NCI-H748 treated with DMSO at 0.1 percent for 48 hours (cell line): ENCODE measurements at places on chromosomes 1 and 21.

DNA sequence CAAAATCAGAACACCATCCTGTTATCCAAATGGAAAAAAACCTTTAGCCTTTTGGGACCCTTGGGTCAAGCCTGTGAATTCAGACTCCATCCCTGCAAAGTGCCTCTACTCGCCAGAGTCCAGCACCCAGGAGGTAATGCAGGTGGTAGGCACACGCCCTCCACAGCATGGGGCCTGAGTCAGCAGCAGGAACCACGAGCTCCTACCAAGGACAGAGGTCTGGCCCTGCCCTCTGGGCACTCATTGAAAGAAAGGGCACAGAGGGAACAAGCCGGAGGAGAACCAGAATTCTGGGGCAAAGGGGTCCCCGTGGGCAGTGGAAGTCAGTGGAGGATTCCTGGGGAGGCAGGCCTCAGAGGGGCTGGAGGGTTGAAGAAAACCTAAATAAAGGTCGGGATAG lies 438.1 kb downstream of the NPHP4 start:
- DNase-seq, result no peak

- no peak for DNase-seq
Observed at GRCh38 chr1:3570066-3570986, 41.0 kb downstream of the MEGF6 start.

- DNase-seq, result no peak
Observed at GRCh38 chr21:37145635-37146111, 72.6 kb downstream of the TTC3 start.

- DNase-seq, result no peak
Observed at GRCh38 chr1:11407301-11407994, 71.5 kb upstream of the DISP3 start.

DNA sequence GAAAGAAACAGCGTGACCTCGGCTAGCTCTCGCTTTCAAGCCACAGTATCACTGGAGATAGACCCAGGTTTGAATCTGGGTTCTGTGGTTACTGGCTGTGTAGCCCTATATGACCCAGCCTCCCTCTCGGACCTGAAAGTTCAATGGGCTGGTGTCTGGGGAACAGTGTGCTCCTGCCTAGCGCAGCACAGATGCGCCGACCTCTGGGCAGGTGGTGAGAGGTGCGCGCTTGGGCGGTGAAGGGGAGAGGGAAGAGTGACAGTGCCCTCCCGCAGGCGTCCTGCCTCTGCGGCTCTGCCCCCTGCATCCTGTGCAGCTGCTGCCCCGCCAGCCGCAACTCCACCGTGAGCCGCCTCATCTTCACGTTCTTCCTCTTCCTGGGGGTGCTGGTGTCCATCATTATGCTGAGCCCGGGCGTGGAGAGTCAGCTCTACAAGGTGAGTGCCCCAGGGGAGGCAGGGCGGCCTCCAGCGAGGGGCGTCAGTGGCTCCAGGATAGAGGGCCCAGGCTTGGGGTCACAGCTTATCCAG lies 10.5 kb downstream of the SERINC2 start:
- DNase-seq, result no peak
